Spleen (tissue), 13 donors: ENCODE measurements at places on chromosomes 12 and 14. TPM values are rescaled to one million over a fixed set of nuclear protein-coding genes. Genes with fewer than 3 reads are reported as not detected.

DNA sequence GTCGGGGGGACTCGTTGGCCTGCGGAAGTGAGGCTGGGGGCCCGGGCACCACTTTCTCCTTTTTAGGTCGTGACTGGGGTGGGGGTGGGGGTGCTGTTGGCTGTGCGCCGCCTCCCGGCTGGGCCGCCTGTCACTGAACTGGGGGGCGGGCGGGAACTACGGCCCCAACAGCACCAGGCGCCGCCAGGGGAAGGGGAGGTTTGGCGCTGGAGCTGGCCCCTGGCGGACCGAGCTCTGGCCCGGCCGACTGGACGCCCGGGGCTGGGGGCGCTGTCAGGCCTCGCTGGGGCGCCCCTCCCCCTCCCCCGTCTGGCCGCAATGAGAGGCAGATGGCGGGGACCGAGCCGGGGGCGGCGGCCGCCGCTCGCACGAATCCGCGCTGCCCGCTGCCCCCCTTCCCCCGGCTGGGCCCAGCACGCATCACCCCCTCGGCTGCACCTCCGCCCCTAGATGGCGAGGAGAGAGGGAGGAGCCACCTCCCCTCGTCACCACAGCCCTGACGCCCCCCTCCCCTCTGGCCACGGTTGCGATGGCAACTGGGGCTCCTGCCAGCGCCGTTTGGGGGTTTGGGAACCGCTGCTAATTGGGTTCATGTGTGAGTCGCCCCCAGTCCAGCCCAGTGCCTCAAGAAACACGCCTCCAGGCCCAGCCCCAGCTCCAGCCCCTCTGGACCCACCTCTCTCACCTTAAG is 723 bp downstream of the NFATC4 start:
- peak overlapping the region; percentile 79 for H3K27ac ChIP-seq
- peaks cover 34% of the 10 kb centered on the region for H3K4me1 ChIP-seq
- peaks cover 11% of the 10 kb centered on the region for H3K27me3 ChIP-seq
- peak; percentile 76 for DNase-seq

DNA sequence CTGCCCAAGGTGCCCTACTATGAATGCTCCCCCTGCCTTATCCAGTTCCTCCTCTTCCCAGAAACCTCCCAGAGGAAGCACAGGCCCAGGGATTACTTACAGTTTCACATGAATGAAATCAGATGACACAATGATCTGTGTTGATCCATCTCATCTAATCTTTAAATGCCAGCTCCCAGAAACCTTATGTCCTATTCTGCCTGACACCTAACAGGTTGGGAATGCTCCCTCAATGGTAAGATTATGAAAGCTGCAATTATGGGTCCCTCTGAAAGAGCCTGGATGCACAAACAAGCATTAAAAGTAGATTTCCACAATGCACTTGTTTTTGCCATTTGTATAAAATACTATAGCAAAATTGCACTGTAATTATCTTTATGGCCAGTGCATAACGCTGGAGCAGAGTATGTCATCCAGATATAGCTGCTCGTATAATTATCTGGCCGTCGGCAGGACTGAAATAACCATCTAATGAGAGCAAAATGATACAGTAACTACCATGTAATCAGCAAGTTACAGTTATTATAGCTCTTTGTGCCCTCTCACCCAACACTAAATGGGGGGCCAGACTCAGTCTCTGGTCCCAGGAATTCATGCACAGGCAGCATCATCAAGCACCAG is 4.4 kb upstream of the ZBTB39 start:
- no peak for DNase-seq
- peaks cover 28% of the 10 kb centered on the region for H3K4me1 ChIP-seq
- H3K4me3 ChIP-seq, result no peak overlapping the region
- no peaks in the 10 kb centered on the region for H3K36me3 ChIP-seq
- H3K27me3 ChIP-seq, result no peaks in the 10 kb centered on the region

DNA sequence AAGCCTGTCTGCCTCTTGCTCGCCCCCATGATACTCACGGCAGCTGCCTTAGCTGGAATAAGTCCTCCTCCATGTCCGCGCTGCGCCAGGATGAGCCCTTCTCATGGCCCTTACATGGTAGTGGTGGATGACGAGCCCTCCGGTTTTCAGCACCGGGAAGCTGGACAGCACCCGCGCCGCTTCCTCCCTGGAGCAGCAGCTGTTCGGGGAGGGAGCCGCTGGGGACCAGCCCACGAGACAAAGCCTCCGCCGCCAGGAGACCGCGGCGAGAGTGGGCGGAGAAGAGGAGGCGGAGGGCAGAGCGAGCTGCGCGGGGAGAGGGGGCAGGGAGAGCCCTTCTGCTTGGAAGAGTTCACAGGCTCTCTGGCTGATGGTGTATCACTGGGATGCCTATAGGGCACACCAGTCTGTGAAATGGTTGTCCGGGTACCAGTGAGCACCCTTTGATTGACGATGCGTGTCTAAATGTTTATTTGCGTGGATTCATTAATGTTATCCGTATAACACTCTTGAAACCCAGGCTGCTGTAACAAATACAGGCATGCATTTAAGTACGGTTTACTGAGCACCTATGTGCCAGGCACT is at the start of gene SVOP:
Gene SVOP, minus strand, starts transcription at position 273 of the 585 bp plus-strand sequence. Its CDS starts 200 bp downstream, at position 73.
- peak; percentile 79 for DNase-seq
- H3K4me3 ChIP-seq, result no peak within 1 kb of the TSS
- peaks cover 4% of the 10 kb centered on the region for H3K4me1 ChIP-seq
- no peaks in the 10 kb centered on the region for H3K27me3 ChIP-seq
- no peak within 1 kb of the TSS for H3K27ac ChIP-seq

DNA sequence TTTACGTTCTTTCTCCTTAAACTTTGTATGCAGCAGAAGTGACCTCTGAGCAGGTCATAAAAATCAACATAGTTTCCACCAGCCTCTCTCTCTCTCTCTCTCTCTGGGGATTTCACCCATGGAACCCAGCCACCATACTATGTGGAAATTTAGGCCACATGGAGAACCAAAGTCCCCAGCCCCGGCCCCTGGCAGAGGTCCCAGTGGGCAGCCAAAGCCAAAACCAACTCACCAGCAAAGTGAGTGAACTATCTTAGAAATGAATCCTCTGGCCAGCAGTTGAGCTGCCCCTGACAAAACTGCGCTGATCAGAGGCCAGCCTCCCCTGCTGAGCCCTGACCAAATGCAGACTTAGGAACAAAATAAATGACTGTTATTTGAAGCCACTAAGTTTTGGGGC is 9.2 kb downstream of the DUSP6 start:
- no peaks in the 10 kb centered on the region for H3K36me3 ChIP-seq
- H3K27me3 ChIP-seq, result no peaks in the 10 kb centered on the region
- H3K4me3 ChIP-seq, result no peak overlapping the region

GRCh38 chr14:88937706-88938105 is 113.3 kb downstream of the TTC8 start:
- DNase-seq, result no peak
- no peaks in the 10 kb centered on the region for H3K36me3 ChIP-seq
- H3K27me3 ChIP-seq, result no peaks in the 10 kb centered on the region
- no peak overlapping the region for H3K27ac ChIP-seq
- no peaks in the 10 kb centered on the region for H3K4me1 ChIP-seq

DNA sequence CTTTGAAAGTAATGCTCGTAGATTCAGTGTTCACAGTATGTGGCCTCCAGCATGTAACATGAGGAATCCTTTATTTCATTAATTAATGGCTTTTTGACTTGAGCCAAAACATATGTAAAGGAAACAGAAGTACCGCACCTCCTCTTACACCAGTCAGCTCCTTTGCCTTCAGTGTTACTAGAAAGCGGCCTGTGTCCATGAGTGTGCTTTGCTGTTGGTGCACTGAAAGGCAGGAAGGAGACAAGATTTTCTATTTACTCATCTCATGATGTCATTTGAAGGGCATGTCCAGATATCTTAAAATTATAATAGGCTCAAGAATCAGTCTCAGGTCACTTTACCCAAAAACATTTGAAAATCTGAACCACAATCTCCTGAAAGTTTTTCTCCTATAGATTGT is 9.9 kb upstream of the CCT2 start:
- H3K4me1 ChIP-seq, result peaks cover 5% of the 10 kb centered on the region
- no peak overlapping the region for H3K27ac ChIP-seq
- DNase-seq, result no peak
- H3K4me3 ChIP-seq, result no peak overlapping the region

Gene SUOX
- 23.4 TPM for total RNA-seq

- no peak overlapping the region for H3K27ac ChIP-seq
- peaks cover 52% of the 10 kb centered on the region for H3K27me3 ChIP-seq
Observed at GRCh38 chr12:71439362-71439612, 311 bp upstream of the LGR5 start.
